ENCODE measurements at places on chromosomes 5 and 9.

GRCh38 chr5:104626122-104626521, 1063.5 kb upstream of the NUDT12 start:
- no peak for DNase-seq

GRCh38 chr5:128532127-128532526, 5.9 kb downstream of the FBN2 start:
- DNase-seq: no peak

DNA sequence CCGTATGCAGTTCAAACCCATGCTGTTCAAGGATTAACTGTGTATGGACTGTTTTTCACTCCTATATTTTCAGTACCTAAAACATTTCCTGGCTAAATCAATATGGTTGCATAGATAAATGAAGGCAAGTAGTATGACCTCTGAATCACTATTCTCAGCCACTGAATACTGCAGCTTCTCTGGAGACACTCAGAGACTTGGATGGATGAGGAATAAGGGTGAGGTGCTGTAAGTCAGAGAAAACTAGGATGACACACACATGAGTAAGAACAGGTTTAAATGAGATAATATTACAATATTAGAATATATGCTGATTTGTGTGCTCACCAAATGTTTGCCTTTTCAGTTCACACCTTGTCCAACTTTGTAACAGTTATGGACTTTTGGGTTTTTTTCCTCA, 26.0 kb upstream of the ANXA1 start:
- no peak for DNase-seq

DNA sequence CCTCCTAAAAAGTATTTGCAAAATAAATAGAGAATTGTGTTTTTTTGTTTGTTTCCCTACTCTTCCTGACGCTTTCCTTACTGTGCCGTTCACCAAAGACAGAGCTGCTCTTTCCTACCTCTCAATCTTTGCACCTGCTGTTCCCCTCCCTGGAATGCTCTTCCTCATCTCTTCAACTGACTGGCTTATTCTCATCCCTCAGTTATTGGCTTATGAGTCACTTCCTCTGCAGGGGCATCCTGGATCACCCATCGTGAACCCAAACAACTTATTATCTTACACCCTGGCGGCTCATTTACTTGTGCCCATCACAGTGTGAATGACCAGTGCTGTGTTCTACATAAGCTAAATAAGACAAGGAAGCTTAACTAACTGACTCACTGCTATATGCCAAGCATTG, 36.1 kb upstream of the CCNG1 start:
- DNase-seq: no peak

- peak; percentile 91 for DNase-seq
Measured at GRCh38 chr5:36079200-36079781, 12.6 kb upstream of the UGT3A2 start.

GRCh38 chr5:122170620-122171019, 41.3 kb downstream of the ZNF474 start:
- no peak for DNase-seq

DNA sequence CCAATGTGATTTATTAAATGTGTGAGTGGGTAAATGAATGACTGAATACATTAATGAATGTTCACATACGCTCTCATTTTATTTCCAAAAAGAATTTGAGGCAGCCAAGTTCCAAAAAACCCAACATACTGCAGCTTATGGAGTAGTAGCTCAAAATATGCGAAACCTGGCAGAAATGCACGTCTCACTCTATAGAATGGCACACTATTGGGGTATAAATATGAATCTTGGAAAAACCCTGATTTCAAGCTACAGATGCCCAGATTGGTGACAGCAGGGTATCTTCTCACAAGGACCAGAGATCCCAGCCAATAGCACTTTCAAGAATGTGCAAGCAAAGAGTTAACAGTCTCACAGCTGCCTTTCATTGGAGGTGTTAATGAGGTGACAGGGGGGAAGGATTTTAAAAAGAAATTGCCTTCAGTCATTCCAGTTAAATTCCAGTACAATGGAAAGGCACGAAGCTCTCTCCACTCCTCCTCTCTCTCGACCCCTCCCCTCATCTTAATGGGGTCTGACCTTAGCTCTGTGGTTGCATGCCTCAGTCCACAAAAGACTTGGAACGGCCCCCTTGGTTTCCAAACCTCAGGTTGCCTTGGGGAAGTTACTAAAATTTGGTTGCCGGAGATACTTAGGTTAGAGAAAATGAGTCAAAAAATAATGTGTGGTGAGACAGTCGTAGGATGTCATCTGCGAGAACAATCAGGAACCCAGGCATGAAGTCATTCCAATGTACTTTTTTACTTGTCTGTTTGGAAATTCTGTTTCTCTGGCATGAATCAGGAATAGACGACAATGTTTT, 307.4 kb downstream of the NFIB start:
- DNase-seq: no peak

- DNase-seq: no peak
Measured at GRCh38 chr9:98545021-98545420, 163.7 kb downstream of the GABBR2 start.

DNA sequence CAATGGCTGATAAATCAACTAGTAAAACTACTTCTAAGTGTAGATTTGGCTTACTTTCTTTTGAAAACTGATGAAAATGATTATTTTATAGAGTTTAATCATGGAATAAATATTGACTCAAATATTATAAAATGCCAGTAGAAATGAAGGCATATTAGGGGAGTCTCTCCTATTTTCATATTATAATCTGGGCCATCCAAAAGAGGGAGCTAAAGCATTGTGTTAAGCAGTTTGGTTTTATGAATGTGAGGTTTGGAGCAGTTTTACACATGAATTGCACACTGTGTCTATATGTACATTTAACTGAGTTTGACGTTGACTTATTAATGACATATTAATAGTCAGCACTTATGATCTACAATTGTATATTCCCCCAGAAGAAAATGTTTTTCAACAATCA, 17.4 kb downstream of the CDH9 start:
- peak; percentile 4 for DNase-seq

GRCh38 chr5:57368010-57368409, 114.6 kb downstream of the ACTBL2 start:
- DNase-seq: no peak

DNA sequence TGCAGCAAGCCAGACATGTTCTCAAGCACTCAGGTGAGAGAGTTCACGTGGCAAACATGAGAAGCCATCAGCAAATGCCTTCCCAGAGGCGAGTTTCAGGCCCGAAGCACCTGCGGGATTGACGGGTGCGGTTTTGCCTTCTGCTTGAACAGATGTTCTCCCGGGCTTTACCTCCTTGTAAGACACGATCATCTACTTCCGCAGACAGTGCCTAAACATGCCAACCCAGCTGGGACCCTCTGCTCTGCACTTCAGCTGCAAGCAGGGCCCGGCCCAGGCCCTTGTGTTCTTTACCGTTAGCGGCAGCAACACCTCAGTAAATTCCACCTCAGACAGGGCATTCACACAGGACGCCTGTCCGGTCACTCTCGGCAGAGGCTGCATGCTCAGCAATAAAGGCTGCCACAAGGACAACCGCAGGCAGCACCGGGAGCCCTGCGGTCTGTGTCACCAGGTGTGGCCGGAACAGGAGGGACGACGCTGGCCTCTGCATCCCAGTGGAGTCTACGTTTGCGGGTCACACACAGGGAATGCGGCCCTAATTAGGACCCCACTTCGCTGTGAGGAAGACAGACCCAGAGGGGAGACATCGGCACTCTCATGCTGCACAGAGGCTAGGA, 139.6 kb downstream of the ROR2 start:
- DNase-seq: peak; percentile 90

DNA sequence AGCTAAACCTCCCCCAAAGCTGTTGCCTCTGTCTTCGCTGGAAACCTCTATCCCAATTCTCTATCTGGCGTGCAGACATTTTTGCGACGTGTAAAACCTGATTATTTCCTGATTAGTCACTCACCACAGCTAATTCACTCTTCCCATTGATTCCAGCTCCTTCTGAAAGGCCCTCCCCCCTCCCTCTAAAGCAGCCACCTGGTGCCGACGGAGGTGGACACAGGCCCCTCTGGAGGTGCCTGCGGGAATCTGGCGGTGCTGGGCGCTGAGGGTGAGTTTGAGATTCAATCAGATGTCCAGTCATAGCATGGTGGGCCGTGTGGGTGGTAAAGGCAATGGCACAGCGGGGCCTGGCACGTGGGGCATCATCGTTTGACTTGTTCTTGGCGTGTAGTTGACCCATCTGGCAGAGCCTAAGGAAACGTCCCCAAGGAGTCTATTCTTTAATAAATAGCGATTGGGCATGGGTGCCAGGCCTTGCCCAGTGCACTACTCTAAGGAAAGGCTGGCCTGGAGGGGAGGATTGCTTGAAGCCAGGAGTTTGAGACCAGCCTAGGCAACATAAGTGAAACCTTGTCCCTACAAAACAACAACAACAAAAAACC, 271.1 kb upstream of the MVB12B start:
- DNase-seq: no peak

DNA sequence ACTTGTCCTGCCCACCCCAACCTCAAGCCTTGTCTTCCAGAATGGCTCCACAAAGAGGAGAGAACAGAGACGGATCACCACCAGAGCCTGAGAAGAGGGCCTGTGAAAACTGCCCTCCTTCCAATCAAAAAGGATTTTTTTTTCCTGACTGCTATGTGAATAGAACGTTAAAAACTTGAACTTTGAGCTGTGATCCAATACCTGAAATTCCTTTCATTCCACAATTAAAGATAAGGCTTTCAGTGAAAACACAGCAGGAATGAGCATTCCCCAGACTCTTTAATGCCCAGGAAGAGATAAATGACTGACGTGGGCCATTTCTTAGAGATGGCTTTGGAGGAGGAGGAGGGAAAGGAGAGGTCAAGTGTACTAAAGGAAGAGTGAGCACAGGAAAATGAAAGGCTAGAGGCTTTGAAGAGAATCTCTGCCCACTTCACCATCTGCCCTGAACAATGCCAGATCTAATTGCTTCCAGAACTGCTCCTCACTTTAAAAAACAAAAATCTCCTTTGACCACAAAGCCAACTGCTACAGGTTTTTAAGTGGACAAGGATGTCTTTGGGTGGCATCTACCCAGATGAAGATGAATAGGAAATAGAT, 177.9 kb upstream of the MAP3K1 start:
- no peak for DNase-seq

- no peak for DNase-seq
Measured at GRCh38 chr5:89703817-89704216, 705.7 kb downstream of the CETN3 start.

DNA sequence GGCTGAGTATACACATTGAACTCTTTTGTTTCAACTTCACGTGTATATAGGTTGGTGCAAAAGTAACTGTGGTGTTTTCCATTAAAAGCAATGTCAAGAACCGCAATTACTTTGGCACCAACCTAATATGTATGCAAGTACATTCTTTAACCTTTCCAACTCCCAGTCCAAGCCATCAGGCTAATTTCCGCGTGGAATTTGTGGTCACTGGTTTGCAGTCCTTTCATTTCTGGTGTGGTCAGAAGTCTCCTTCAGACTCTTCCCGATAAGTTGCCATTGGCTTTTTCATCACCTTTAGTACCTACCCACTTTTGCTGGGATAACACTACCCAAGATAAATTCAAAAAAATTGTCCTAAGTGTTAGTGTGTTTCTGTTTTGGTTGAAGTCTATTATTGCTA, 84.0 kb downstream of the RGS3 start:
- DNase-seq: no peak

GRCh38 chr9:108474356-108474755, 381.4 kb downstream of the ACTL7B start:
- no peak for DNase-seq

GRCh38 chr5:756171-756570, 28.4 kb downstream of the ZDHHC11B start:
- no peak for DNase-seq

- no peak for DNase-seq
Measured at GRCh38 chr5:77418601-77419581, 73.2 kb downstream of the WDR41 start.

GRCh38 chr9:99749641-99750040, 72.0 kb upstream of the NR4A3 start:
- no peak for DNase-seq

DNA sequence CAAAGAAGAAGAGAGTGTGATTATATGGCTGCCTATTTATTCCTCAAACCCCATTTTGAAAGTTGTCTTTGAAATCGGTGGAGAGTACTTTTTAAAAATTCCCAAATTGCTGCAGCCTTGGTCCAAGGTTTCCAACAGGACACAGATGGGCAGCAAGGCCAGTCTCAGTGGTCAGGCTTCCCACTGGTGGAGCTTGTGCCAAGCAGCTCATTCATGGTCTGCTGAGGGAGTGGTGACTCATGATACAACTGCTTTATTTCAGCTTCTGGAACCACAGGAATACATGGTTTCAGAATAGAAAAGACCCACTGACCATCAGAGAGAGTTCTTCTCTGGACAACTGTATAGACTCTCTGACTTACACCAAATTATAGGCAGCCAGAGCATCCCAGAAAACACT, 673.1 kb upstream of the KLF4 start:
- no peak for DNase-seq

DNA sequence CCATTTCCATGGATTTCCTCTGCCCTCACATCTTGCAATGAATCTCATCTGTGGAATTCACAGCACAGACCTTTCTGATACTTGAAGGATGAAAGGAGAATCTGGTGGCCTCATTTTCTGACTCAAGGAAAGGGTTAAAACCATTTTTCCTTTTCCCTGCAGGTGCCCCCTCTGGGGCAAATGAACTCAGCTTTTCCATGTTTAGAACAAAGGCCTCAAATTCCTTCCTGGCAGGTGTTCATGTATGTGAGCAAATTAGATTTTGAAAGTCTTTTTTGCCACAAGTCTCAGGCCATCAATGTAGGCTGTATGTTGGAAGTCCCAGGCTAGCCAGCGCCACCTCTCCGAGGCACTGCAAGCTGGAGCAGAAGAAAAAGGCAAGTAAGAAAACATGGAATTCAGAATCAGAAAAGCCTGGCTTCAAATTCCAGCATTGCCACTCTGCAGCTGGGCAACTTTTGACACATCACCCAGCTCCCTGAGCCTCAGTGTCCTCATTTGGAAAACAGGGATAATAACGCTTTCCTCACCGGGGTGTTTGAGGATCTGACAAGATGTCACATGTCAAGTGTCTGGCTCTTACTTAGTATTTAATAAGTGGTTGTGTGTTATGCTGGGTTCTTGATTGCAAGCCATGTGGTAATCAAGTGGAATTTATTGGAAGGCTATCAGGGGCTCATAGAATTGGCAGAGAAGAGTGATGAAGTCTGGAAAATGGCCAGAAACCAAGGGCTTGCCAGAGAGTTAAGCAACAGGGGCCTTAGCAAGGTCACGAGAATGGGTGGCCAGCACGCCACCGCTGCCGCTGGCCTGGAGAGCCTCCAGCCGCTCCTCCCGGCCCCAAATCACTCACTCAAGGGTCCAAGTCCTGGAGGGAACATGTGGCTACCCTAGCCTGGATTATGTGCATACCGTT, 48.4 kb upstream of the SMIM23 start:
- DNase-seq: no peak

- DNase-seq: no peak
Measured at GRCh38 chr9:123090198-123090896, 56.9 kb downstream of the GPR21 start.

- no peak for DNase-seq
Measured at GRCh38 chr5:44827681-44828080, 18.9 kb downstream of the MRPS30 start.

- DNase-seq: no peak
Measured at GRCh38 chr9:136928591-136928990, 15.9 kb downstream of the FBXW5 start.

- no peak for DNase-seq
Measured at GRCh38 chr5:159975462-159976019, 33.4 kb upstream of the TTC1 start.

- DNase-seq: no peak
Measured at GRCh38 chr5:6118691-6119090, 259.7 kb downstream of the MED10 start.

GRCh38 chr5:138833080-138833479, 42.1 kb downstream of the LRRTM2 start:
- DNase-seq: no peak

- DNase-seq: no peak
Measured at GRCh38 chr5:178350361-178351220, 118.0 kb upstream of the PHYKPL start.
